ENCODE measurements at places on chromosomes 3 and 15. TPM values are rescaled to one million over a fixed set of nuclear protein-coding genes. Genes with fewer than 3 reads are reported as not detected.

IFT122 gene
- total RNA-seq = 19.3 TPM

DNA sequence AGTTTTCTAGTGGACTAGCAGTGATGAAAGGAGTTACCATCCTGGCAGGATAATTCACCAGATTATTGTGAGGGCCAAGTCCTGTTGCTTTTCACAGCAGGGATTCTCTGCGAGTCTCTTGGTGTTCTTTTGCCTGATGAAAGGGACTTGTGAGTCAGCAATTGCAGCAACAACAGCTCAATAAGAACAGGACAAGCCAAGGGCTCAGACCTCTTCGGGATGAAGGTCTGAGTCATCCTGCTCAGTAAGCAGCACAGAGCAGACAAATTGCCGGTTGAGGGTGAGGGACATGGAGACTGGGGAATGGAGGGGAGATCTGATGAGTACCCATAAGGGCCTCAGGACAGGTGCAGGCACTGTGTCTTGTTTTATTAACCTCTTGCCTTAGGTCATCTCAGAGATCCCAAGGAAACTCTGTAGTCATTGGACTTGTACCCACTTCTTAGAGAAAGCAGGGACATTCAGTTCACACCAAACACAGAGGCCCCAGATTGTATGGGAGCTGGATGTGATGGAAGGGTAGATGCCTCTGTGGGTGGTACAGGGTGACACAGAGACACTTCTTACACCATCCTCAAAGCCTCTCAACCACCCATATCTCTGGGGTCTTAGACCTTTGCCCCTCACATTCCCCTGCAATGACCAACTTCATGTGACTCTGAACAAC, 173.8 kb upstream of the TLE3 start:
- DNase-seq = no peak

DNA sequence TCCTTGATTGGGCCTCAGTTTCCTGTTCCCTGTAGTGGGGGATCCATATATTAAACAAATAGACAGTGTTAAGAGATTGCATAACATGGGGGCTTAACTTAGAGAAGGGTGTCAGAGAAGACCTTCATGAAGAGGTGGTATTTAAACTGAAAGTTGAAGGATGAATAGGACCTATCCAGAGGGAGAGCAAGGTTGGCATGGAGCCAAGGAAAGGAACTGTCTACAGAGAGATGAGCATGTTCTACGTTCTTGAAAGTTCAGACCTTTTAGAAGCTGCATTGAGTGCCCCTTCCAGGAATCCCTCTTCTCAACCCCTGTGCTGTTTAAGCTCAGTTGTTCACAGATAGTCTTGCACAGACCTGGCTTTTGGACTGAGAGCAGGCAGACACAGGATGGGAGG, 2.4 kb downstream of the HTD2 start:
- DNase-seq = no peak

- no peak for DNase-seq
Observed at GRCh38 chr3:147428754-147429153, 19.6 kb downstream of the ZIC1 start.

DNA sequence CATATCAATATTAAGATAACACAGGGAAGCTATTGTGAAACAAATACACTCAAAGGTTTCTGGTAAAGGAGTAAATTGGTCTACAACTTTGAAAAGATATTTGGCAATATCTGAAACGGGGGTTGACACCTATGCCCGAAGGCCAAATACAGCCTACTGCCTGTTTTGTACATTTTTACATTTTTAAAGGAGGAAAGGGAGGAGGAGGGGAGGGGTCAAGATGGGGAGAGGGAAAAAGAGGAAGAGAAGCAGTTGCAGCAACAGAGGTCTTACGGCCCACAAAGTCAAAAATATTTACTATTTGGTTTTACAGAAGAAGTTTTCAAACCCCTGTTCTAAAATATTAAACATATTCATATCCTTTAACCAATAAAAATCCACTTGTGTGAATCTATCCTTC, 94.2 kb downstream of the FMN1 start:
- no peak for DNase-seq

DNA sequence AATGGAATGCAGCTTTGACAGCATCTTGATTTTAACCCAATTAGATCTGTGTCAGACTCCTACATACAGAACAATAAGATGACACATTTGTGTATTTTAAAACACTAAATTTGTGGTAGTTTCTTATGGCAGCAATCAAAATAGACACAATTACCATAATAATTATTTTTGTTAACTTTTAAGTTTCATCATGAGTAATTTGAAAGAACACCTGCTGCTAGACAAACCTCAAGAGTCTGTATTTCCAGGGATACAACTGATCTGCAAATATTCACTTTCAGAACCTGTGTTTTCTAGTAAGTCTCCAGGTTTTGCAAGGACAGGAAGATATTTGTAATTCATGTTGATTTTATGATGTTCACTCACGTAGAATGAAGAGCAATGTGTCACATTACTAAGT, 736.8 kb downstream of the DIPK2A start:
- no peak for DNase-seq

CLEC3B gene
- 78.6 TPM for total RNA-seq

OXSR1 gene
- 24.0 TPM for total RNA-seq

Data from Right ventricle myocardium superior (tissue), 1 donor.